ENCODE measurements at places on chromosomes 6 and 20.

GRCh38 chr6:4413073-4413472 lies 277.7 kb upstream of the ECI2 start:
- DNase-seq: no peak

DNA sequence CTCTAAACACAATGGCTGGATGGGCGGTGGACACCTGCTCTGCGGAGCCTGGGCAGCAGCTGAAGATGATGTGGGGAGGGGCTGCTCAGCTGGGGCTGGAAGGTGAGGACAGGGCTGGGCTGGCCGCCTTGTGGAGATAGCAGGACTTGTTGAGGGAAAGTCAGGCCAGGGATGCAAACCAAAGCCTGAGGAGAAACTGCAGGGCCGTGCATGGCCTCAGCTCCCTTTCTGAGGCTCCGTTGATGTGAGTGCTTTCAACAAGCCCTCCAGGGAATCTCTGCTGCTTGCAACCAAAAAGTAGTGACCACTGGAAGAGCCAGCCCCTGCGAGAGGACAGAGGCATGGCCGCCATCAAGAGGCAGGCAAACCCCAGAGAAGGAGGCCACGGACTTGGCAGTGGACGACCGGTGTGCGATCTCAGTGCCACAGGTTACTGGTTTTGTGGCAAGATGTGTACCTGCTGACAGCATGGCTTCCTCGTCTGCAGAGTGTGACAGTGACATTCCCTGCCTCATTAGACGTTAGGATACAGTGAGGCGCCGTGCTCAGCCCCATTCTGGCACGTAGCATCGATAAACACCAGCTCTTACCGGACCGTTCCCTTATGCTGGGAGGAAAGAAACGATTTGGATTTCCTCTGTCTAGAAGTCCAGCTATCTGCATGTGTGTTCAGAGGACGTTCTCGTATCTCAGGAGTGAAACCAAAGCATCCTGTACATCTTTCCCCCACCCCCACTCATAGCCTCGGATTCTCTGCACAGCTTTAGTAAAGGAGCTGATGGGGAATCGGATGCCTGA lies 37.9 kb downstream of the ERMARD start:
- no peak for DNase-seq

DNA sequence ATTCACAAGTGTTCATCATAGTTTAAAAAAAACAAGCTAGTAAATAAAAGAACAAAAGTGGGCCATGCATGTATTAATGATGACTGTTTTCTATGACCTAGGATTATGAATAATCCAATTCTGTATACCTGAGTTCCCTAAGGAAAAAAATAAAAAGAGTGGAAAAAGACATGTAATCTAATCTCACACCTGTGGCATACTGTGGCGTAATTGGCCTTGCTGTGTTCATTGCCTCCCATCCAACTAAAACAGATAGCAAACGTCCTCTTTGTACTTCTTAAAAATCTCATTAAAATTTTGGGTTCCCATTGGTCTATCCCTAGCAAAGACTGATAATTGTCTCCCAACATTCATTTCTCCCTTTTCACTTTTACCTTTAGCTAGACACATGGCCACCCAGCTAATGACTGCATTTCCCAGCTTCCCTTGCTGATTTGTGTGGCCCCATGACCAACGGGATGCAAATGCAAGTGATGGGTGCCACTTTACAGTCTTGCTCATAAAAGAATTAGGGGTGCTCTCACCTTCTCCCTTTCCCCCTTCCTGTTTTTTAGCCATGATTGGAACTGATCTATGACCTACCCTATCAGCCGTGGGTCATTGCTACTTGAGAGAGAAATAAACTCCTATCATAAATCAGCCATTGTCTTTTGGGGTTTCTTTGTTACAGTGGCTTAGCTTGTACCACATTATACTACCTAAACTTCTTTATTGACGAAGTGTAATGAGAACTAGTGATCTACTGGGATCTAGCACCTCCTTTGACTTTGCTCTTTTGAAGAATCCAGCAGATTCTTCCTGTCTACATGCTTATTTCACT lies 32.0 kb upstream of the TBC1D22B start:
- DNase-seq: no peak

- no peak for DNase-seq
Measured at GRCh38 chr6:44701038-44701636, 313.6 kb downstream of the CDC5L start.

DNA sequence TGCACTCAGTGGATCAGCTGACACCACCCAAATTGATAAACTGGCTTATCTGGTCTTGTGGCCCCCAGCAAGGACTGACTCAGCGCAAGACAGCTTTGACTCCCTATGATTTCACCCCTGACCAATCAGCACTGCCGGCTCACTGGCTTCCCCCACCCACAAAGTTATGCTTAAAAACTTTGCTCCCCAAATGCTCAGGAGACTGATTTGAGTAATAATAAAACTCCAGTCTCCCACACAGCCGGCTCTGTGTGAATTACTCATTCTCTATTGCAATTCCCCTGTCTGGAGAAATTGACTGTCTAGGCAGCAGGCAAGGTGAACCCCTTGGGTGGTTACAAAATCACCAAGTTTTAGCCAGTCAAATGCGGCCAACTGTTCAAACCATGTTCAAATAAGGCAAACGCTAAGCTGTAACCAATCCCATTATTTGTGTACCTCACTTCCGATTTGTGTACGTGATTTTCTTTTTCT lies 32.5 kb downstream of the SLC22A2 start:
- DNase-seq: no peak

DNA sequence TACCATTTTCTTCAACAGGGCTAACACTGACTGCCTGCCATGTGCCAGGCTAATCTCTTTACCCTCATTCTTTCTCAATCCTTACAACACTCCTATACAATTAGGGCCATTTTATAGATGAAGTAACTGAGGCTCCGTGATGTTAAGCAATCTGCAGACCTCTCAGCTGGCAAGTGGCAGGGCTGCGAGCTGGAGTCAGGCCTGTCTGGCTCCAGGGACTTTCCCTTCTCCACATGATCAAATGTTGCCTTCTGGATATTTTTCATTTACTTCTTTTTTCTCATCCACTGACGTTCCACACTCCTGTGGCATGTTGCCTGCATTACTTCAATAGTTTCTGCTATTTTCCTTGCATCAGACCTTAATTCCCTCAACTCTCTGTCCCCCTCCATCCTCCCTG lies 55.2 kb upstream of the TAGAP start:
- no peak for DNase-seq

GRCh38 chr6:135871296-135871695 lies 19.8 kb downstream of the PDE7B start:
- no peak for DNase-seq

DNA sequence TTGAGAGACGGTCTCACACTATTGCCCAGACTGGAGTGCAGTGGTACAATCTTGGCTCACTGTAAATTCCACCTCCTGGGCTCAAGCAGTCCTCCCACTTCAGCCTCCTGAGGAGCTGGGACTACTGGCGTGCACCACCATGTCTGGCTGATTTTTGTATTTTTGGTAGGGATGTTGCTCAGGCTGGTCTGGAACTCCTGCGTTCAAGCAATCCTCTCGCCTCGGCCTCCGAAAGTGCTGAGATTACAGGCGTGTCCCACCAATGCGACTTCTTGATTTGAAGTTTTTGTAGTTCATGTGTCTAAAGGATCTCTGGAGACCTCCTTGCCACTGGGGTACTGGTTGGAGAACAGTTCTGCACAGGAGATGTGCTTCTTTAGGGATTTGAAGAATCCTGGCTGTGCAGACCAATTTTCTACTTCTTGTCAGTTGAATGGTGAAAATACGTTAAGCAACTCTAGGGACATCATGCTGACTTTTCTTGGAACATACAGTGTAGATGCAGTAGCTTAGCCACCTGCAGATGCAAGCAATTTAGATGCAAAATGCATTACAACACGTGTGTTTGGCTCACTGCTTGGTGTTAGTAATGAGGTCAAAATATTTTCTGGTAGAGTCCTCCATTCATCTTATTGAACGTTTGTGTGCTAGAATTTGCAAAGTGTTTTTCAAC lies 28.2 kb downstream of the SYTL3 start:
- no peak for DNase-seq

GRCh38 chr20:5996765-5997164 lies 46.3 kb downstream of the MCM8 start:
- peak; percentile 75 for DNase-seq

DNA sequence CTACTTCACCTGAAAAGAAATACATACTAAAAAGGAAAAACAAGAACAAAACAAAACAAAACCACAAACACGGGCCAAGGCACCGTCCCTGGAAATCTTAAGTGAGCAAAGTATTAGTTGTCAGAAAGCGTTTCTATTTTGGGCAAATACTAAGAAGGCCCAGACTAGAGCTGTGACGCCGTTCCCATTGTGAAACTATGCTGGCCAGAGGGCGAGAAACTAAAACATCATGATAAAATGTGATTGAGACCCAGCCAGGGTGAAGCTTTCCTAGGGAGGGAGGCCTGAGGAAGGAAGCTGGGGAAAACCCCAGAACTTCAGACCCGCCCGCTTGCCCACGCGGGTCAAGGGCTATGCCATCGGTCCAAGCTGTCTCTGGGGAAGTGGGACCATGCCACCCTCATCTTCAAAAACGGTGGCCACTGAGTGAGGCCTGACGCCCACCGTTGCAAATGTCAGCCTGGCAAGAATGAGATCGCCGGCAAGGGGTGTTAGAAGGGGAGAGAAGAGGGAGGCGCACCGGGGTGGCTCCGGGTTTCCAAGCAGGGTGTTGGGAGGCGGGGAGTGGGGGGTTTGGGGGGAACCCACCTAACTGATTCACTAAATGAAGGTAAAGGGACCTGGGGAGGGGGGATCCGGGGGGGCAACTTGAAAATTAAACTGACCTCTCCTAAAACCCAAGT lies 1950.9 kb upstream of the DEFB115 start:
- DNase-seq: peak; percentile 34

DNA sequence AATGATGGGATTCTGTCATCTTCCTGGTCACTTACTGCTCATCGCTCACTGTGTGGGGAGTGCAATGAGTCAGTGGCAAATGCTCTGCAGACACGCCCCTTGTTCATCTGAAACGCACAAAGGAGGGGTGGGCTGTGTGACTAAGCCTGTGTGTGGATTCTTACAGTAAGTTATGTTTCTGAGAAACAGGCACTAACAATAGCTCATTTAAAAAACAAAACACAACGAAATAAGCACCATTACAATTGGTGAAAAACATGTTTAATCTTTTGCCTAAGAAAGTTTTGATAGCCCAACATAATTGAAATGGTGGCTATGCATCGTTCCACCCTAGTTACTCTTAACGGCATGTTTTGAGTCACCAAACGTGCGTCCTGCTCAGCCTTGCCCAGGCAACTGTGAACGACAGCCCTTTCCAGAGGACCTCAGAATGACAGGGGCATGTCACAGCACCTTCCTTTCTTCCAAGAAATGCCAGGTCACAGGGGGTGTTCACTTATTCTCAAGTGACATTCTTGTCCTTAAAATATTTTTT lies 118.4 kb upstream of the SGK1 start:
- DNase-seq: peak; percentile 55

DNA sequence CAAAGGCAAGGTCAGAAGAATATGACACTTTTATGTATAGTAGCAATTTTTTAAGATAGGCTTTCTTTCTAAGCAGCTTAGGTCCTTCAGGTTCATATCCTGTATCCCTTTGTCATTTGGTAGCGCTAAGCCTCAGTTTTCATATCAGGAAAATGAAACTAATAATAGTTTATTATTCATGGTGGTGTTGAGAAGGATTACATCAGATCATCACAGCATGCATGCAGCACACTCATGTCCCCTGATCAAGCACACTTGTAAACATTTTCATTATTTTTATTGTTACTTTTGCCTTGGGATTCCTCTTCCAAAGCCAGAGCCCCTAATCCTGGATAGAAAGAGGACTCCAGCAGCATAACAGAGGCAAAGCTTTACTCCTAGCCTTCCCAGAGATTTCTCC lies 70.2 kb upstream of the ADGRF1 start:
- no peak for DNase-seq

- peak; percentile 75 for DNase-seq
Measured at GRCh38 chr20:63102721-63103375, 96.1 kb upstream of the BHLHE23 start.

- no peak for DNase-seq
Measured at GRCh38 chr6:73369157-73369556, 540 bp downstream of the OOEP start.

DNA sequence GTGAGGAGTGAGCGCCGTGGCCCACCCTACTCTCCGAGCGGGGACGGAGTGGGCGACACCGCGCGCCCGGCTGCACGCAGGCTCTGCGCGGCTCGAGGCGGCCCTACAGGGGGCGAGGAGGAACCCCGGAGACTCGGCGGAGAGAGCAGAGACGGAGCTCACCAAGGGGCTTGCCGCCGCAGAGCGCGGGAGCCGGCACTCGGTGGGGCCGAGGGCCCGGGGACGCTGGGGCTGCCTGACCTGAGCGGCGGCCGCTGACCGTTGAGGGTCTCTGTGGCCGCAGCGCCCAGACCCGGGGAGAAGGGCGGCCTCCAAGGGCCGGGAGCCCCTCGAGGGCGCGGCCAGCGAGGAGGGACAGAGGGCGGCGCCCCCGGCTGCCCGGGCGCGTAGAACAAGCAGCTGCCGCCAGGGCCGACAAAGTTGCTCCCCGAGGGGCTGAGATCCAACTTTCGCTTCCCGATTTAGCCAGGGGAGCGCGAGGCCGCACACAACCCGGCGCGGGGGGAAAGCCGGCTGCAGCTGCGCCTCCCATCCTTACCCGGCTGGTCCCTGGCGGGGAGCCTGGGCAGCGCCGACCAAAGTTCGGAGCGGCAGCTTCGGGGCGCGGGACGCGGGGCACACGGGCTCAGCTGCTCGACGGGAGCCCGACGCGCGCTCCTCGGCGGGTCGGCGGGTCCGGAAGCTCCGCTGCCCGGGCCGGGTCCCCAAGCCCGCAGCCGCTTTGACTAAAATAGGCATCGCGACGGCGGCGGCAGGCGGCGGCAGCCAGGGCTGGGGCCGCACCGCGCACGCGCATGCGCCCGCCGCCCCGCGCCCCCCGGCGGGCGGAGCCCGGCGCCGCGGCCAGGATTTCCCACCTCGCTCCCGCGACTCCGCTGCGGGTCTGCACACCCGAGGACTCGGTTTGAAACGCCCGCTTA lies 43.1 kb downstream of the POPDC3 start:
- DNase-seq: peak; percentile 5

DNA sequence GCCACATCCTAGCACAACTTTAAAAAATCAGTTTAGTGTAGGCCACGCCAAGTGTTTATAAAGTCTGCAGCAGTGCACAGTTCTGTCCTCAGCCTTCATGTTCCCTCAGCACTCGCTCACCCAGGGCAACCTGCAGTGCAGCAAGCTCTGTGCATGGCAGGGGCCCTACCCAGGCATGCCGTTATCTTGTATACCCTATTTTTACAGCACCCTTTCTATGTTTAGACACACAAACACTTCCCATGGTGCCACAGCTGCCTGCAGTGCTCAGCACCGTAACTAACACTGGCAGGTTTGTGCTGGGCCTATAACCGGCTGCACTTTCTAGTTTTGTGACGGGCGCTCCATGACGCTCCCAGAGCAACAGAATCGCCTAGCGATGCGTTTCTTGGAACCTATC lies 43.8 kb downstream of the ZBTB46 start:
- DNase-seq: no peak
